ENCODE measurements at places on chromosomes 6 and 20. TPM values are rescaled to one million over a fixed set of nuclear protein-coding genes. Genes with fewer than 3 reads are reported as not detected.

Gene SUMO4
- not detected for total RNA-seq

Gene MYB
- 0.45 TPM for total RNA-seq

Gene MAPK14
- total RNA-seq = 36.7 TPM

Gene MRPL2
- 53.5 TPM for total RNA-seq

Gene DYNLT2
- 1.0 TPM for total RNA-seq

Gene SIRPA
- total RNA-seq = 14.1 TPM

Gene LY86
- total RNA-seq = not detected

Gene ZC2HC1B
- not detected for total RNA-seq

Gene RCAN2
- 2.0 TPM for total RNA-seq

Gene LRRN4
- total RNA-seq = 0.15 TPM

Gene SPATA25
- total RNA-seq = 0.15 TPM

Gene PTK6
- not detected for total RNA-seq

Gene CGAS
- total RNA-seq = 8.2 TPM

Gene THEMIS
- total RNA-seq = under 0.01 TPM

Gene BMP6
- total RNA-seq = 0.15 TPM

Gene LPA
- total RNA-seq = not detected

Gene SLC22A7
- not detected for total RNA-seq

Gene LCA5
- total RNA-seq = 2.2 TPM

Gene CRISP3
- total RNA-seq = not detected

Gene SPDEF
- not detected for total RNA-seq

Gene KLHDC3
- total RNA-seq = 84.1 TPM

Gene ZSCAN31
- 0.84 TPM for total RNA-seq

Gene MCCD1
- total RNA-seq = not detected

Gene SLC24A3
- total RNA-seq = under 0.01 TPM

Gene TCF21
- 9.8 TPM for total RNA-seq

Gene HBS1L
- 64.2 TPM for total RNA-seq

Gene SNAI1
- total RNA-seq = 2.5 TPM

Gene PRRT1
- 0.17 TPM for total RNA-seq

Gene SLC17A5
- 18.7 TPM for total RNA-seq

Gene PI3
- not detected for total RNA-seq

Gene RGS17
- 8.2 TPM for total RNA-seq

Gene NOL7
- 65.1 TPM for total RNA-seq

Gene FILIP1
- 0.34 TPM for total RNA-seq

Gene SPATS1
- total RNA-seq = not detected

Gene KPNA5
- 3.1 TPM for total RNA-seq

Gene COX4I2
- total RNA-seq = not detected

Gene MTFR2
- 9.2 TPM for total RNA-seq

Gene ENPP5
- total RNA-seq = 1.0 TPM

Gene MYLK4
- total RNA-seq = under 0.01 TPM
